ENCODE measurements at places on chromosomes 3 and 15.

DNA sequence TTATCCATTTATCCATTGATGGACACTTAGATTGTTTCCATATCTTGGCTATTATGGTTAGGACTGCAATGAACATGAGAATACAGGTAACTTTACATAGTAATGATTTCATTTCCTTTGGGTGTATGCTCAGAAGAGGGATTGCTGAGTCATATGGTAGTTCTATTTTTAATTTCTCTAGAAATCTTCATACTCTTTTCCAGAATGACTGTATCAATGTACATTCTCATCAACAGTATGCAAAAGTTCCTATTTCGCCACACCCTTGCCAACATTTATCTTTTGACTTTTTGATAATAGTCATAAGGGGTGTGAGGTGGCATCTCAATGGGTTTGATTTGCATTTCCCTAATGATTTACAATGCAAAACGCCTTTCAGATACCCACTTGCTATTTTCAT lies 6.2 kb upstream of the NIPA1 start:
- no peak for DNase-seq

DNA sequence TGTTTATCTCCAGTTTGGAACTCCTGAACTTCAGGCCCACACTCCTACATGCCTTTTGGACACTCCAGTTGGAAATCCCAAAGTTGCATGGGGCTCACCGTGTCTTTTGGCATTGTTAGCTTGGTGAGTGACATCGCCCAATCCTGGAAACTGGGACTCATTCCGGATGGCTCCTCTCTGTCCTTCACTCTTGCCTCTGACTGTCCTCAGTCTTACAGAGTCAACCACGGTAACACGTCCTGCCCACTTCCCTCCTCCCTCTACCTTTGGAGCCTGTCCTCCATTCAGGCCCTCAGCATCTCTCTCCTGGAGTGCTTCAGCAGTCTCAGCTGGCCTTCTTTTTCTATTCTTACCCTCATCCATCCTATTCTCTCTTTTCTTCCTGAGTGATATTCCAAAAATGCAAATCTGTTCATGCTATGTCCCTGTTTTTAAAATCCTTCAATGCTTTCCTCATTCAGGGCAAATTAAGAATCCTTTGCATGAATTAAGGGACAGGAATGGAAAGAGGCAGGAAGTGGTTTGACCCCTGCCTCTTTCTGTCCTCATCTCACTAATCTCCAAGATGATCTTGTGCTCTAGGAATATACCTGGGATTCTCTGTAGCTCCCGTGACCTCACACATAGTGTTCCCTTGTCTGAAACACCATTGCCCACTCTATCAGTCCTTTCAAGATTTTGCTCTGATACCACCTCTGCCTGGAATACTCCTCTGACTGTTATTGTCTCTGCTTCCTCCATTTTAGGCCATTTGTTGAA lies 42.5 kb downstream of the LPP start:
- DNase-seq, result no peak

DNA sequence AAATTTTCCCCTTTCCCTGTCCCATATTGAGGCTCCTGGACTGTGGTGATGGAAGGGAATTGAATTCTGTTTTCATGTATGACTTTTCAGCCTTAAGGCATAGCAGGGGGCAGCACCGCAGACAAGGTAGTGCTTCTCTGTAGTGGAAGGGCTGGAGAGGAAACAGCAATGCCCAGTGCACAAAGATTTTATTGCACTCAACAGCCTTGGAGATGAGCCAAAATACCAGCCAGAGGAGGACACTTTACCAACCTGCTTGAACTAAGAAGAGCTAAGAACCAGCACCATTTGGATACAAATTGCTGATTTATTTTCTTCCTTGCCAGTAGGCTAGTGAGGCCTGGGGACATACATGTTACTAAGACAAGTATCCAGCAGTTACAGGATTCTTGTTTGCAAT lies 98.7 kb downstream of the KCNMB2 start:
- no peak for DNase-seq

DNA sequence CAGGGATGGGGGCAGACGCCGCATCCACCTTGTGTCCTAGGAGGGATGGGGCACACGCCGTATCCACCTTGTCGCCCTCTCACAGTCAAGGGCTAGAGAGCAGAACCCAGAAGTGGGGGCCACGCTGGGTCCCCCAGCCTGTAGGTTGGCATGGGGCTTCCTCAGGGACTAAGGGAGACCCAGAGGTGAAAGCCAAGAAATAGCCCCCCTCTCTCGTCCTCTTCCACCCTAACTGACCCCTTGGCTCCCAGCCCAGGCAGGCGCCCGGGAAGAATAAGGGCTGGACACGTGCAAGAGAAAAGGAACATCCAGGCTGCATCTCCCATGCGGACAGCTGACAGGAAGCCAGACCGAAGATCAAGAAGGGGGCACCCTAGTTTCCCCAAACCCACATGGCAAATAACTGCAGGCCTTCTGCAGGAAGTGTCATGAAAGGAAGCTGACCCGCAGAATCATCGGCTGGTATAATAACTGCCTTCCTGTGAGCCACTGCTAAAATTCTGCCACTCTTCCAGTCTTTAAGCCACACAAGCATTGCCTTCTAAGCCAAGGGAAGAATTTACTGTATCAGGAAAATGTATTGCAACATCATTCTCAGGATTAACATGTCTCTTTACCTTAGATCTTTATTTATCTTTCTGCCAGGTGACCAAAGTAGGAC lies 38.5 kb upstream of the TFRC start:
- DNase-seq, result no peak

GRCh38 chr15:23095796-23096195 lies 40.8 kb downstream of the GOLGA6L1 start:
- DNase-seq, result no peak
